ENCODE measurements at places on chromosomes 13 and 19.

- no peak for DNase-seq
Measured at GRCh38 chr13:70623239-70623638, 515.0 kb upstream of the KLHL1 start.

GRCh38 chr19:40217027-40217810 lies 965 bp downstream of the TTC9B start:
- DNase-seq: no peak

DNA sequence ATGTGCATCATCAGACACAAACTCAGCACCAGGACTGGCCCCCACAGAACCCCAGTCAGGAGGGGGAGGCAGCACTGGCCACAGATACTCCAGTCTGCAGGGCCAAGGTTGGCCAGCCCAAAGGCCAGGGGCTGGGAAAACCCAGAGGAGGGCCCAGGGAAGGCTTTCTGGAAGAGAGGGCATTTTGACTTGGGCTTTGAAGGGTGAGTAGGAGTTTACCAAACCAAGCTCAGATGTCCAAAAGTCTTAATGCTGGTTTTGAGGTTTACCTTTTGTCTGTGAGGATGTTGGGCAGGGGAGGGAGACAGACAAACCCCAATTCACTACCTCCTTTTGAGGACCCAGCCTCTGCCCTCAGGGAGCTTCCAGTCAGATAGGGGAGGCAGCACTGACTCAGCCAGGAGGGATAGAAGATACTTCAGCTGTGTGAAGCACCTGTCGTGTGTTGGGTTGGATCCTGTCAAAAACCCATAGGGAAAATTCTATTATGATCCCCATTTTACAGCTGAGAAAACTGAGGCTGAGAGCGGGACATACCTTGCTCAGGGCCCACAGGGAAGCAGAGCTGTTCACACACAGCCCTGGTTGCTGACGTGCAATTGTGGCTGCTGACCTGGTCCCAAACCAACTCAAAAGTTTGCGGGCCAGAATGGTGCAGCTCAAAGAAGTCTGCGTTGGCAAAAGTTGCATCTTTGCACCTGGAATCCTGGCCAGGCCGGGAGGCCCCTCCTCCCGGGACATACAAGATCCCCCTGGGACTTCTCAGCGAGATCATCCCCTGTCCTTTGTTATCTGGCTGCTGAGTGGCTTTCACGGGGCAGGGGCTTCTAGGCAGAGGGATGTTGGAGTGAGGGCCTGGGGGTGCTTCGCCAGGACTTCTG lies 13.1 kb downstream of the CILP2 start:
- DNase-seq: no peak

DNA sequence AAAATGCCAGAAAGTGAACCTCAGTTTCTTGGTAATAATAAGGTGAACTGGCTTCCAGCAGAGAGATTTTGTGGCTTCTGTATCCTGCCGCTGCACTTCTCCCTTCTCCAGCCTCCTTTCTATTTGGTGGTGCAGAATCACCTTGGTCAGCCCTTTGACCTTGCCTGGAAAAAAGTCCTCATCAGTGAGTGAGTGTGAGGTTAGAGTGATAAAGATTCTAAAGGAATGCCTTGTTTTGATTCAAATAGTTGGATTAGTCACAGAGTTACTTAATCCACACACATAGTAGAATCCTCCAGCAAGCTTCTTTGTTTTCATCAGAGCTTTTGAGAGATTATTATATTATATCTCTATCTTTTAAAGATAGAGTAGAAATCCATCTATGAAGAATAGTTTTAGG lies 140.9 kb downstream of the KCNRG start:
- DNase-seq: no peak

DNA sequence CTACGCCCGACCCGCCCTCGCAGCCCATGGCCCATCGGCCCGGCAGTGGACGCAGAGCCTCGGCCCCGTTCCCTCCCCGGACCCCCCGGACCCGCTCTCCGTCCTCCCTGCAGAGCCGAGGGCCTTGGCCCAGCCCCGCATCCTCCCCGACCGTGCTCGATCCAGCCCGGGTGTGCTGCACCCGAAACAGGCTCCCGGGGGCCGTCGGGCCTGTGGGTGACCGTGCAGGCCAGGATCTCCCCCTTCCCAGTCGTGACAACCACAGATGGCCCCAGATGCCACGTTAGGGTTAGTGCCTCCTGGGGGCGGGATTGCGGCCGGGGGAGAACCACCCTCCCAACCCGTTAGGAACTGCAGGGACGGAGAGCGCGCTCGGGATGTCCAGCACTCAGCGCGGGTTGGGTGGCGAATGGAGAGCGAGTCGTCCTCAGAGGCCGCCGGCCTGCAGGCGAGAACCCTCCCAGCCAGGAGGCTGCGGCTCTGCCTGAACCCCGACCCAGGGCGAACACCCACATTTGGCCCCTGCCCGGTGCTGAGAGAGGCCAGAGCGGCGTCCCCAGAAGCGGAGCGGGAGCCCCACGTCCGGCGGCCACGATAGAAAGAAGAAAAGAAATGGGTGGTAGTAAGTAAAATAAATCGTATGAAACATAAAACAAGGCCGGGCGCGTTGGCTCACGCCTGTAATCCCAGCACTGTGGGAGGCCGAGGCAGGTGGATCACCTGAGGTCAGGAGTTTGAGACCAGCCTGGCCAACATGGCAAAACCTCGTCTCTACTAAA lies 6.7 kb upstream of the MADCAM1 start:
- DNase-seq: no peak

Measured in naive B cell (primary cell).